ENCODE measurements at places on chromosomes 5 and 9. TPM values are rescaled to one million over a fixed set of nuclear protein-coding genes. Genes with fewer than 3 reads are reported as not detected.

The PPIP5K2 gene
- 52.7 TPM for total RNA-seq

GRCh38 chr9:133701321-133701980, 36.7 kb downstream of the SARDH start:
- DNase-seq, result no peak

The NMUR2 gene
- total RNA-seq, result not detected

The FAXDC2 gene
- not detected for total RNA-seq

GRCh38 chr5:57494104-57495098, 11.8 kb upstream of the ACTBL2 start:
- DNase-seq, result peak; percentile 17

DNA sequence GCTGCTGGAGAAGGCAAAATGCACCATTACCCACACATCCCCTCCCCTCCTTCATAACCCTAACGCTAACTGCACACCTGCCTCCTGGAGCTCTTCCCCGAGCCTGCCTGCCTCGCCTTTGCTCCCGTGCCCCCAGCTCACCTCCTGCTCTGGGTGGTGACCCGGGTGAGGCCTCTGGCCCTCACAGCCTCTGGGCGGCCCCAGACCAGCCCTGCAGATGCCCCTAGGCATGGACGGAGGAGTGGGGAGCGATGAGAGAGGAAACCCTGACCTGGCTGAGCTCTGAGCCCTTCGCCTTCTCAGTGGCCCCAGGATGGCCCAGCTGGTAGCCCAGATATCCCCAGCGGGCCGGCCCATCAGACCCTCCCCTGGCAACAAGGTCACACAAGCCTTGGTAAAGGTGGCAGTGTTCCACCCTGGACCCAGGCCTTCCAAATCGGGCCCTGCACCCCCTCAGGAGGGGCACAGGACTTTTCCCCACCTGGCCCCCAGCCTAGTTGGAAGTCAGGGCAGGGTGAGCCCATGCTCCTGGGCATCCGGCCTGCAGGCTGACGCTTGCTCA, 14.5 kb upstream of the CAMSAP1 start:
- DNase-seq, result no peak

GRCh38 chr5:62562867-62563266, 15.8 kb upstream of the LRRC70 start:
- no peak for DNase-seq
